IPS-NIHi11 (cell line): ENCODE measurements at places on chromosomes 5 and 9.

GRCh38 chr9:120879446-120879845 lies 2.5 kb upstream of the PHF19 start:
- DNase-seq = no peak

- no peak for DNase-seq
Observed at GRCh38 chr9:94734054-94734754, 7.7 kb downstream of the AOPEP start.

DNA sequence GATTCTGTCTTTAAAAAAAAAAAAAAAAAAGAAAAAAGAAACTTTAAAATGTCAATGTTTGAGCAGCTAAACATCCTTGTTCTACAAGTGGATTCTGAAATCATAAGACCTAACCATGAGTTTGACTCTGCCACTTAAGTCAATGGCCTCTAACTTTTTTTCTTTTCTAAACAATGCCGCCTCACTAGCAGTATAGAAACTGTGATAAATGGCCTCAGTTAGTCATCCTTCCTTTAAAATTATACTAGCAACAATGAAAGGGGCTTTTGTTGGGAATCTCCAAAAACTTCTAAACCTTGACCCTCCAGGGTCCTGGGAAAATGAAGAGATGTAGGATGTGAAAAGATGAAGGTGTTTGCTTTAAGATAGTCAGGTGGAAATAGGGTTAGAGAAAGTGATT lies 71.1 kb downstream of the FBXL7 start:
- no peak for DNase-seq

- DNase-seq = no peak
Observed at GRCh38 chr5:95530416-95530815, 24.4 kb downstream of the SKIC3 start.

GRCh38 chr9:115952430-115953292 lies 200.9 kb upstream of the PAPPA start:
- DNase-seq = no peak

DNA sequence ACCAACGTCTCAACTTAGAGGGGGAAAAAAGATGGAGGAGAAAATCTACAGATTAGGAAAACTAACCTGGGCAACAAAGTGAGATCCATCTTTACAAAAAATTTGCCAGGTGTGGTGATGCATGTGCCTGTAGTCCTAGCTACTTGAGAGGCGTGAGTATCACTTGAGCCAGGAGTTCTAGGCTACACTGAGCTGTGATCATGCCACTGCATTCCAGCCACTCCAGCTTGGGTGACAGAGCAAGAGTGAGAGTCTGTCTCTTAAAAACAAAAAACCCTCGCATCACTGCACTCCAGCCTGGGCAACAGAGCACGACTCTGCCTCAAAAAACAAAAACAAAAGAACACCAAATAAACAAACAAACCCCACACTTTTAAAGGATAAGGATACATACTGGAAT lies 98.1 kb upstream of the NR5A1 start:
- DNase-seq = no peak

DNA sequence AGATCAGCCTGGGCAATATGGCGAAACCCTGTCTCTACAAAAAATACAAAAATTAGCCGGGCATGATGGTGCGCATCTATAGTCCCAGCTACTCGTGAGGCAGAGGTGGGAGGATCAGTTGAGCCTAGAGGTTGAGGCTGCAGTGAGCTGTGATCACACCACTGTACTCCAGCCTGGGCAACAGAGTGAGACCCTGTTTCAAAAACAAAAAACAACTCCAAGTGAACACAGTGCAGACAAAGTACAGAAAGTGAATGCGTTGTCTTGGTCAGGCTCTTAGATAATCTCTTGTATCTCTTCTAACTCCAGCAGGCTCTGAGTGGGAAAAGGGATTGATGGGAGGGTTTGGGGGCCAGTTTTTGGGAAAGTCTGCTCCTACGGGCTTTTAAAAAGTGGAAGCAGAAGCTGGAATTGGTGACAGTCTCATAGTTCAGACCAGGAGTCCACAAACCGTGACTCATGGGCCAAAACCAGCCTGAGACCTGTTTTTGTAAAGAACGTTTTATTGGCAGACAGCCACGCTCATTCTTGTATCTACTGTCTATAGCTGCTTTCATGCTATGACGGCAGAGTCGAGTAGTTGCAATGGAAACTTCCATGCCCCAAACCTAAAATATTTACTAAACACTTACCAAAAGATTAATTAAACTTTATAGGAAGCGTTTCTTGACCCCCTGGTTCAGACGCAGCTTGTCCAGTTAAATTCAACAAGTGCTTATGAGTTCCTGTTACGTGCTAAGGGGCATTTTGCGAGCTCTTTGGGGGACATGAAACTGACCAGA lies 32.9 kb downstream of the NDST1 start:
- DNase-seq = no peak

DNA sequence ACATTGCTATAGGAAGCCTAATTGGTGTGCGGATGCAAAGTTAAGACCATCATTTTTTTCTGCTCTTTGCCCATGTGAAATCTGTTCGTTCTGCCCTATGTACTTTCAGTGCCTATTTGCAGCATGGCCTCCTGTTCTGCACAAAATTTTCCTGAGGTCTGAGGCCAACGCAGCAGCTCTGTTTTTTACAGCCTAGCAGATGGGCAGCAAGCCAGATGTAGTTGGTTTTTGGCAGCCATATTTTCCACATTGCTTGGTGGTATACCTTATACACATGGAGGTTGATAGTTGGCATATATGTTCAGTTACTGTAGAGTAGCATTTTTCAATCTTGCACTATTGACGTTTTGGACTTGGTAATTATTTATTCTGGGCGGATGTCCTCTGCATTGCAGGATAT lies 133.5 kb upstream of the MRPS30 start:
- no peak for DNase-seq

DNA sequence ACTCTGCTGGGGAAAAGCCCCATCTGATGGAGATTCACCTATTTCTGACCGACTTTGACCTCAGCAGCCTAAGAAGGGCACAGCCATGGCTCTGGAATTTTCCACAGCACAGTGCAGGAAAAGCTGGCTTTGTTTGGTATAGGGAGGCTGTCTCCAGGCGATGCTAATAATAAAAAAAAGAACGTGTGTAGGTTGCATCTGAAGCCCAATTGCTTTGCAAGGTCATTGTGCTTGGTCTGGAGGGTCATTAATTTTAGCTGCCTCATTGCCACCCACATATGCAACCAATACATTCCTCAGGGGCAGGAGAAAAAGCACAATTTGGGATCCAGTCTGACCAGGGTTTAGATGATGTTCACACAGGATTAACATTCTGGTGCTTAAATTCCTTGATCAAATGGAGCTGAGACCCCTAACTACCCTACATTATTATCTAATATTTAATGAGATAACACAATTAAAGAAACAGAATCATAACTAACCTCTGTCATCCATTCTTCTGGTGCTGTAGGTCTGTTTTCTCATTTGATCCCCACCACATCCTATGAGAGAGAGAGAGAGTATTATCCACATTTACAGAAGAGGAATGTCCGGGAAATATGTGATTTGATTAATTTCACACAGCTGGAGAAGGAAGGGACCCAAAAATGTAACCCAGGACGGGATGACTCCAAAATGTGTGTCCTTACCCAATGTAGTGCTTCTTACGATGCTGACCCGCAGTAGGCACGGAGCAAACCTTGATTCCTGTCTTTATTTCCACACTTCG lies 175.9 kb downstream of the RFK start:
- DNase-seq = no peak

DNA sequence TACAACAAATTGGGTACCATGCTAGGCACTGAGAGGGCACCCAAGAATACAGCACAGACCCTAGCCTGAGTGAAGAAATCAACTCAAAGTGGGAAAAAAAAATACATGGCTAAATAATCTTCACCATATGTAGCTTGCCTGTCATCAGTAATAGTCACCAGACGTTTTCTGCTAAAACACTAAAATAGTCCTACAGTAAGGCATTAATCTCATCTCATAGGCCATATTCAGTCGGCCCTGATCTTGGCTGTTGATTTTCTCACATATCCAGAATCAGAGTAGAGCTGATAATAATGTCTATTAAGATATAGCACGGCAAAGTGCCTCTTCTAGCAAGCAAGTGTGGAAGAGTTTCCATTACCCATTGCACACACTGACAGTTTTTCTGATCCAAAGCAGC lies 322.1 kb upstream of the SLC30A5 start:
- no peak for DNase-seq

DNA sequence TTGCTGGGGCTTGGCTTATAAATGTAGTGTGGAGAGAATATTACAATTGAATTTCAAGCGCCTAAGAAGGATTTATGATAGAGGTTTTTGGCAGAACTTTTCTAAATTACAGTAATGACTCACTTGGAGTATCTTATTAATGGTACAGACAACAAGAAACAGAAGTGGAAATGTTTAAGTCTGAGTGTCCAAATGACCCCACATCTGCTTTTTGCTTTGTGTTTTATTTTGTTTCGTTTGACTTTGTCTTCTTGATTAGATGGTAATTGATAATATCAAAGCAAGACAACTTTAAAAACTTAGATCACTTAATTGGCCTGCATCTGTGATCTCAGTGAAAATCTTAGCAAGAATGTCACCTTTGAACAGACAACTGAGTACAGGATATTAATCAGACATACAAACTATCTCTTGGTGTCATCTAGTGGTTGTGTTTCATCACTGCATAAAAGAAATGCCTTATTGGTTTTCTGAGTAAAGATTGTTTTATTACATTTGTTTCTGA lies 577.4 kb downstream of the ISL1 start:
- DNase-seq = no peak

GRCh38 chr5:176846335-176847140 lies 36.2 kb downstream of the UNC5A start:
- peak; percentile 46 for DNase-seq

GRCh38 chr9:123647145-123647544 lies 282.8 kb downstream of the DENND1A start:
- DNase-seq = no peak

DNA sequence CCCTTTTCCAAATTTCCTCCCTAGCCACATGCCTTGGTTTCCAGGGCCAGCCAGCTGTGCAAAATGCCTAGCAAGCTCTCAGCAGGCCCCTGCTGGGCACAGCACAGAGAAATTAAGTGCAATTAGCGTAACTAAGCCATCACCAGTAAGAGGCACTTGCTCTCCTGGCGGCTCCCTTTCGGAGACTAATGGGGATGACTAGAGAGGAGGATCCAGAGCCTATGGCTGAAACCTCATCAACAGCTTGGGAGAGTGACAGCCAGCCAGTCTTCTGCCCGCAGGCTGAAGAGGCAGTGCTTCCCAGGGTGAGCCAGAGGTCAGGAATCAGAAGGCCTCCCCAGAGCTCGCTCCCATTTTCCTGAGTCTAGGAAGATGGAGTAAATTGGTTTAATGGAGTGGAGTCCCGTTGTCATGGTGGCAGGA lies 108.4 kb downstream of the KCNIP1 start:
- DNase-seq = peak; percentile 55

GRCh38 chr9:214648-215493 lies at the start of gene DOCK8:
DOCK8 (plus strand) TSS chr9:214865; CDS start chr9:214977, 112 bp downstream.
- DNase-seq = peak; percentile 82

DNA sequence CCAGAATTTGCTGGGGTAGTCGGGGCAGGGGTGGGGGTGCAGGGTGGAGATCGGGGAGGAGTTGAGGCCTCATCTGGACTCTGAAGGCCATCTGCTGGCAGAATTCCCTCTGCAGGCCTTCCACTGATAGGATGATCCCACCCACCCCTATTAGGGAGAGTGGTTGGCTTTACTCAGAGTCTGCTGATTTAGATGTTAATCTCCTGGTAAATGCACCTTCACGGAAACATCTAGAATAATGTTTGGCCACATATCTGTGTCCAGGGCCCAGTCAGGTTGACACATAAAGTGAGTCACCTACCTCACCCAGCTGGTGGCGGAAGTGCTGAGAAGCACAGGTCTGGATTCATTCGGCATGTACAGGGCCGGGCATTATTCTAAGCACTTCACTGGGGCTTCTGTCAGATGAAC lies 50.0 kb downstream of the DAPK1 start:
- no peak for DNase-seq

- DNase-seq = no peak
Observed at GRCh38 chr9:133371261-133371711, 4.6 kb downstream of the SURF4 start.

DNA sequence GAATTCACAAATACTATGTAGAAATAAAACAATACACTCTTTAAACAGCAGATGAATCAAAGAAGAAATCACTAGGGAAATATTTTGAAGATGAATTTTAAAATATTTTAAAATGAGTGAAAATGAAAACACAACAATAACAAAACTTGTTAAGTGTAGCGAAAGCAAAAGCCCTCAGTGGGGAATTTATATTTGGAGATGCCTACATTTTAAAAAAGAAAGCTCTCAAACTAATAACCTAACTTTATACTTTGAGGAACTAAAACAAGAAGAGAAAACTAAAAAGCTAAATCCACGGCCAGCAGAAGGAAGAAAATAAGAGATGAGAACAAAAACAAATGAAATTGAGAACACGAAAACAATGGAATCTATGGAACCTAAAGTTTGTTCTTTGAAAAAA lies 22.7 kb downstream of the SPDL1 start:
- DNase-seq = no peak

GRCh38 chr5:115377468-115378217 lies 81.2 kb upstream of the CCDC112 start:
- no peak for DNase-seq

DNA sequence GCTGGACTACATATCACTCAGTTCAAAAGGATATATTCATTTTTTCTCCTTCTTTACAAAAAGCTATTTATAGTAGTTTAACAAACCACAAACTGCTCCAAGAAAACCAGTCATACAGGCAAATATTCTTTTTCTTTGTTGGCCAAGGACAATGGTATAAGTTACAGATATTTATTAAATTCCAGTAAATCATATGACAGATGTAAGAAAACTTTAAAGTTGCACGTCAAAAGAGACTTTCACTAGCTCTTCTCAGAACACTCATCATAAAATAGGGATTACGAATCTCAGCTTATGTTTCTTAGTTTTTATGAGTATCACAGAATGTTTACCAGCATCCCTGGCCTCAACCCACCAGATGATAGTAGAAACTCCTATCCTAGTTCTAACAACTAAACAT lies 67.2 kb downstream of the ANKRD31 start:
- DNase-seq = no peak

- DNase-seq = no peak
Observed at GRCh38 chr5:131877873-131878272, 67.6 kb downstream of the MEIKIN start.

DNA sequence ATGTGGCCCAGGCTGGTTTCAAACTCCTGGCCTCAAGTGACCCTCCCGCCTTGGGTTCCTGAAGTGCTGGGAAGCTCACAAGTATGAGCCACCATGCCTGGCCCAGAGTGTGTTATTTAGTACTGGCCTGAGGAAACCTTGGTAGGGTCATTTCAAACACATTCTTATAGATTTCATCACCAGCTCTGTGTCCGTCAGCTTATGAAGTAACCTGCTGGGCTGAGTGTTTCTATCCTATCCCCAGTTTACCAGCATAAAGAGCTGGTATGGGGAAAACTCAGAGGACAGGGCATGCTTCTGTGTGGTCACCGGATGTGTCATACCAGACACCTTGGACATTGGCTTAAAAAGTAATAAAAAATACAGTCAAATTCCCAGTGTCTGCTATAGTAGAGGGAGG lies 45.3 kb downstream of the PTPN3 start:
- DNase-seq = no peak

DNA sequence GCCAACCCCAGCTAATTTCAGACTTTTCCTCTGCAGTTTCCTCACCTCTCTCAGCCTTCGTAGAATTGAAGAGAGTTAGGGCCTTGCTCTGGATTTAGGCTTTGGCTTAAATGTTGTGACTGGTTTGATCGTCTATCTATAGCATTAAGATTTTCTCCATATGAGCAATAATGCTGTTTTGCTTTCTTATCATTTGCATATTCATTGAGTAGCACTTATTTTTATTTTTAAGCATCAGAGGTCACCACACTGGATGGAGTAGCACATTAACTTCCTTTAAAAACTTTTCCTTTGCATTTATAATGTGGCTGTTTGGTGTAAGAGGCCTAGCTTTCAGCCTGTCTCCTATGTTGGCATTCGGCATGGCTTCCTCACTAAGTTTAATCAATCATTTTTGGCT lies 12.6 kb upstream of the PCBD2 start:
- no peak for DNase-seq
